ENCODE measurements at places on chromosomes 7 and 10. TPM values are rescaled to one million over a fixed set of nuclear protein-coding genes. Genes with fewer than 3 reads are reported as not detected.

Gene DPY19L1
- total RNA-seq = 10.7 TPM

DNA sequence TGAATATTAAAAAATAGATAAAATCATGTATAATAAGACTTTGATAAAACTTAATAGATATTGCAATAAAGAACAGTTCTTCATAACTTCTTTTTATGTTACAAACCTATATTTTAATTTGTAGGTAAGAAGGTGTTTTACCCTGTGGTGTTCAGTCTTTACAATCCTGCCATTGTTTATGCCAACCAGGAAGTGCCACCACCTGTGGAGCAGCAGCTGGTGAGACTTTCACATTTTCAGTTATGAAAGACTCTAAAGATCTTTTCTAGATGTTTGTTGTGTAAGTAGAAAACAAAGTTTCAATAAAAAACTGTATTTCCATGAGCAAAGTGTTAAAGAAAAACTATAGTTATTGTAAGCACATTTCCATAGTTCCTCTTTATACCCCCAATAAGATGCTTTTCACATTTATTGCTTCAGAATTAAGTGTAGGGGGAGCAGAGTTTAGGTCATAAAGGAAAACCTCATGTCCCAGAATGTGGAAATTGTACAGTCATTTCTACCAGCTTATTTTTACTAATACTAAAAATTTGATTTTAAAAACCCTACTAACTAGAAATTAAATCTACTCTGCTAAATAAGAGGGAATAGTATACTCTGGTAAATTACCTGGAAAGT, 28.7 kb downstream of the CSGALNACT2 start:
- H3K4me1 ChIP-seq = peaks cover 8% of the 10 kb centered on the region
- H3K27ac ChIP-seq = no peak overlapping the region
- no peaks in the 10 kb centered on the region for H3K27me3 ChIP-seq
- no peak for DNase-seq
- no peaks in the 10 kb centered on the region for H3K36me3 ChIP-seq

GRCh38 chr10:35940141-35941041, 298.3 kb upstream of the FZD8 start:
- no peaks in the 10 kb centered on the region for H3K27me3 ChIP-seq
- H3K27ac ChIP-seq = no peak overlapping the region
- no peaks in the 10 kb centered on the region for H3K36me3 ChIP-seq
- DNase-seq = no peak
- no peak overlapping the region for H3K4me3 ChIP-seq
- peaks cover 17% of the 10 kb centered on the region for H3K4me1 ChIP-seq

DNA sequence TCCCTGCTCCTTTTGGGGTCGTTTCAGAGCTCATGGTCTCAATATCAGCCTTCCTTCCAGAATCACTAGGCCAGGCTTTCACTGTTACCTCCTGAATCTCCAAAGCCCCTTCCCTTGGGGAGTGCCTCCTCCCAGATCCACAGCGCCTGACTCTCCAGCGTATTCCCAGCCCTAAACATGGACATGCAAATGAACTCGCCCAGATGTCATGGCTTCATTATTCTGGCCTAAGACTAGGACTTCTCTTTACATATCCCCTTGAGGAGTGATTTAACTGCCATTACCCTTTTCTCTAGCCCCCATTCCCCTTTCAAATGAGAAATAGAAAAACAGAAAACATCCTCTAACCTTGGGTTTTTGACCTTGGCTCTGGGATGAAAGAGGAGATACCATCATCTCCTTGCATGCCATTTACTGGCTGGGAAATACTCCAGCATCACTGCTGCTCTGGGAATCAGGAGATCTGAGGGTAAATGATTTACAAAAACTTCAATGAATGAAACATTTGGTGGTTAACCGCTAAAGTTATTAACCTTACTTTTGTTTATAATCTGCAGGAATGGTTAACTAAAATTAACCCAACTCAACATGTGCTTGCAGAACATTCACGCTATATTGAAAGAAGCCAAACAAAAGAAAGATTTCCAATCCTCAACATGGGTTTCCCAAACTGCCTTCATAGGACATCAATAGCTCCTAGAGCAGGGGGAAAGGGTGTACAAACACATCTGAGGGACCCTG, 37.0 kb downstream of the FAM171A1 start:
- no peak overlapping the region for H3K4me3 ChIP-seq
- no peaks in the 10 kb centered on the region for H3K27me3 ChIP-seq
- no peaks in the 10 kb centered on the region for H3K4me1 ChIP-seq
- no peaks in the 10 kb centered on the region for H3K36me3 ChIP-seq

- no peak overlapping the region for H3K4me3 ChIP-seq
- no peaks in the 10 kb centered on the region for H3K27me3 ChIP-seq
- H3K36me3 ChIP-seq = no peaks in the 10 kb centered on the region
- no peaks in the 10 kb centered on the region for H3K4me1 ChIP-seq
- DNase-seq = no peak
Measured at GRCh38 chr7:16365952-16366351, 55.4 kb downstream of the CRPPA start.

GRCh38 chr7:97601931-97602457, 129.9 kb upstream of the TAC1 start:
- no peak overlapping the region for H3K27ac ChIP-seq
- H3K27me3 ChIP-seq = peaks cover 9% of the 10 kb centered on the region
- H3K36me3 ChIP-seq = no peaks in the 10 kb centered on the region
- DNase-seq = no peak
- no peak overlapping the region for H3K4me3 ChIP-seq

DNA sequence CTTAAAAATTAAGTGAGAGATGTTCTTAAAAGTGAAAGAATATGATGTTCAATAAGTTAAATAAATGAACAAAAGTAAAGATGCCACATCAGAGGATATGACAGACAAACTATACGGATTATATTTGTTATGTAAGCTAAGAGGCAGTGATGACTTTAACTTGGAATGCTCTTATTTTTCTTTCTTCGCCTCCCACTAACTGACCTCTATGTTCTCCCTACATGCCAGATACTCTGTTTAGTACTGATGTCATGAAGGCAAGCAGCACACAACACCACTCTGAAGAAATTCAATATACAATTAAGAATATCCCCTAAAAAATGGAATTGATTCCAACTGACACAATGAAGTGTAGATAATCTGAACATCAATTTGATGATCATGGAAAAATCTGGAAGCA, 223.4 kb downstream of the DOCK4 start:
- peaks cover 53% of the 10 kb centered on the region for H3K4me1 ChIP-seq
- DNase-seq = peak; percentile 15
- no peaks in the 10 kb centered on the region for H3K27me3 ChIP-seq
- H3K27ac ChIP-seq = peak overlapping the region; percentile 54
